Activated CD4-positive, alpha-beta T cell treated with anti-CD3 and anti-CD28 coated beads, Interleukin-2, amount 50 U/mL, for 1 hour (primary cell): ENCODE measurements at places on chromosomes 4 and X.

GRCh38 chrX:133926809-133927208, 58.6 kb downstream of the GPC3 start:
- DNase-seq, result no peak

DNA sequence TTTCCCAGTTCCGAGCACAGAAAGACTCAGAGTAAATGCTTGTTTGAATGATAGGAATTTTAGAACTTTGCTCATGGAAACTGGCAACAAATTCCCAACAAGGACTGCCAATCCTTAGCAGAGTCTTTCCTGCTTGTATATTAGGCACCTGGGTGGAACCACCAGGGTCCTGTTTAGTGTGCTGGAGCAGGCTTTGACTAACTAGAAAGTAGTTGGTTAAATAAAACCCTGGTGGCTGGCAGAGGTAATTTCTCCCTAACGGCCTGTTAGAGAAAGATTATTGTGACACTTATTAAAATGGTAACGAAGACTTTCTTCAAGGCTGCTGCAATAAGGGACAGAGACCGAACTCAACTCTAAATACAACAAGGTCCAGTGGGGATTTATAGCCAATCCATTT, 103.6 kb upstream of the TEX13D start:
- no peak for DNase-seq

DNA sequence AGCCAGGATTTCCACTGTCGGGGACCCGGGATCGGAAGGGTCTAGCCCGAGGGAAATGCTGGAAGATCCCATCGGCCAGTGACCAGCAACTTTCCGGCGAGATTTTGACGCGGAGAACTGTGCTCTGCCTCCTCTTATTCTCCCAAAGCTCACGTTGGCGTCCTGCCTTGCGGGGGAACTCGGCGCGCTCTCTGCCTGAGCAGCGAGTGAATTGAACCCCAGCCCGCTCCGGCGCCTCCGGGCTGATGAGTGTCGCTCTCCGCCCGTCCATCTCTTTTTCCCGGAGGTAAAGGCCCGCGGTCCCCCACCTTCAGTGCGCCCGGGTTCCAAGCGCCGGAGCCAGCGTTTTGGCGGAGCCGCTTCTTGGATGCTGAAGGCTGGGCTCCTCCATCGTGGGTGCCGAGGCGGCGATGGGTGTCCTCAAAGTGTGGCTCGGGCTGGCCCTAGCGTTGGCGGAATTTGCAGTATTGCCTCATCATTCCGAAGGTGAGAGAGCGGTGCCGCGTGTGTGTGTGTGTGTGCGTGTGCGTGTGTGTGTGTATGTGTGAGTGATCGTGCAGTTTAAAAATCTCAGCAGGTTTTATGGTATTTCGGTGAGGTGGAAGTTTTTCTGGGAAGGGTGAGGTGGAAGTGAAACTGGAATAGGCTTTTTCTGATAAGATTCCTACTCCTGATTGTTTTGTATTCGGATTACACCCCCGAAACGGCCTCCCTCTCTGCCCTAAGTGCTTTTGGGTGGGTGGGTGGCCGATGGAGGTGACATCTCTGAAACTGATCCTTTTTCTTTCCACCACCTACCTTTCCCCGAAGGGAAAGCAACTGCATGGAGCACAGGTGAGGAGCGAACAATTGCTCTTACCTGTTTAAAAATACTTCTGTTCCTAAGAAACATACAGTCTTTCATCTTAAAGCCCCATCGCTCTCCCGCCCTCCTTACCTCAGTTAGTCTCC, 752 bp downstream of the FRAS1 start:
- DNase-seq, result no peak

GRCh38 chr4:119139311-119139710, 3.7 kb downstream of the MYOZ2 start:
- DNase-seq, result no peak

DNA sequence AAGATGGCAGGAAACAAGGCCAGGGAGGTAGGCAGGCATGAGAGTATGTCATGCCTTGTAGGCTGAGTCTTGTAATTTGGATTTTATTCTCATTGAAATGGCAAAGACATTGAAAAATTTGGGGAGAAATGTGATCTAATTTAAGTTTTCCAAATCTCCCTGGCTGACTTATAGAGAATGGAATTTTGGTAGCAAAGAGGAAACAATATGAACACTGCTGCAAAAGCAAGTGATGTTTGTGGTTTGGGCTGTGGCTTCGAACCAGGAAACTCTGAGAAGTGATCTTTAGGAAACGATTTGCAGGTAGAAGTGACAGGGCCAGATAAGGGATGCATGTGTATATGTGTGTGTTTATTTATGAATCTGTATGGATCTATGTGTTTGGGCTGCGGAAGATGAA, 35.6 kb downstream of the ARSJ start:
- DNase-seq, result no peak

- no peak for DNase-seq
Observed at GRCh38 chr4:5750052-5750945, 39.3 kb downstream of the EVC start.

GRCh38 chr4:88457307-88458103, 586 bp downstream of the HERC5 start:
- DNase-seq, result peak; percentile 48

GRCh38 chrX:112638691-112639090, 41.0 kb downstream of the LHFPL1 start:
- no peak for DNase-seq

DNA sequence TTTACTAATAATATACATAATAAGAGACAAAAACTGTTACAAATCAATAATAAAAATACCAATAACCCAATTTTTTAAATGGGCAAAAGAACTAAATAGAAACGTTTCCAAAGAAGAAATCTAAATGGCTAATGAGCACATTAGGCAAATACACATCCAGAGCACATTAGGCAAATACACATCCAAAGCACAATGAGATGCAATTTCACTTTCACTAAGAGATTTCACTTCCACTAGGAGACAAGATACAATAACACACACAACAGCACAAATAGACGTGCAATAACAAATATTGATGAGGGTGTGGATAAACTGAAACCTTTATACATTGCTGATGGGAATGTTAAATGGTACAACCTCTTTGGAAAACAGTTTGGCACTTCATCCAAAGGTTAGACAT, 250.7 kb downstream of the ARAP2 start:
- DNase-seq, result no peak

DNA sequence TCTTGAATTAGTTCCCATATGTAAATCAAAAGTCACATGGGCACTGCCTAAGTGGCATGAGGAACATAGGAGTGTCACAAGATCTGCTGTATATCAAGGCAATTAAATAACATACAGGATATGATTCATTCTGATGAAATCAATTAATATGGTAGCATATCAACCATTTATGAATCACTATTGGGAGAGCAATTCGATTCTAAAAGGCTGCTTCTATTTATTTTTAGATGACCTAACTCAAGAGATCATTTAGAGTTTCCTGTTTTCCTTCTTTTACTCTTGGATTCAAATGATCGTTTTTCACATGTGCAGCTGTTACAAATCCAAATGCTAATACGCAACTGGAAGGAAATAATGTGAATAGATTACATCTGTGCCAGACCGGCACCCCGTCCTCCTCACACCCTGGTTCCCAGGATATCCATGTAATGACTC, 81.9 kb downstream of the HCCS start:
- no peak for DNase-seq

GRCh38 chr4:24764345-24764744, 31.0 kb upstream of the SOD3 start:
- no peak for DNase-seq

- DNase-seq, result no peak
Observed at GRCh38 chrX:97685753-97686152, 802.0 kb downstream of the RPA4 start.

DNA sequence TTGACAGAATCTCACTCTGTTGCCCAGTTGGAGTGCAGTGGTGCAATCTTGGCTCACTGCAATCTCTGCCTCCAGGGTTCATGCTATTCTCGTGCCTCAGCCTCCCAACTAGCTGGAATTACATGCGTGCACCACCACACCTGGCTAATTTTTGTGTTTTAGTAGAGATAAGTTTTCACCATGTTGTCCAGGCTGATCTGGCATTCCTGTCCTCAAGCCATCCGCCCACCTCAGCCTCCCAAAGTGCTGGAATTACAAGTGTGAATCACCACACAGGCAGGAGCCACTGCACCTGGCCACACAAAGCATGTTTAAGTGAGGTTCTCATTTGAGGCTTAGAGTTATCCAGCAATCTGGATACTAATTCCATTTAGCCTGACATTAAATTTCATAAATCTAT, 180.9 kb upstream of the GRID2 start:
- no peak for DNase-seq

DNA sequence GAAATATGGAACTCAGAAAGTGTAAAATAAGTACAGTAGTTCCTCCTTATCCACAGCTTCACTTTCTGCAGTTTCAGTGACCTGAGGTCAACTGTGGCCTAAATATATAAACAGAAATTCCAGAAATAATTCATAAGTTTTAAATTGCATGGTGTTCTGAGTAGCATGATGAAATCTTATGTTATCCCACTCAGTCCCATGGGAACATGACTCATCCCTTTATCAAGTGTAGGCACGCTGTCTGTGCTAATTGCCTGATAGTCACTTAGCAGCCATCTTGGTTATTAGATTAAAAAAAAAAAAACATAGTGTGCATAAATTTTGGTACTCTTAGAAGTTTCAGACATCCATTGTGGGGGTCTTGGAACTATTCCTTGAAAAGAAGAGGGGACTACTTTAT, 983.4 kb upstream of the ADGRL3 start:
- no peak for DNase-seq

- DNase-seq, result no peak
Observed at GRCh38 chr4:71538528-71538927, 199.7 kb downstream of the SLC4A4 start.

DNA sequence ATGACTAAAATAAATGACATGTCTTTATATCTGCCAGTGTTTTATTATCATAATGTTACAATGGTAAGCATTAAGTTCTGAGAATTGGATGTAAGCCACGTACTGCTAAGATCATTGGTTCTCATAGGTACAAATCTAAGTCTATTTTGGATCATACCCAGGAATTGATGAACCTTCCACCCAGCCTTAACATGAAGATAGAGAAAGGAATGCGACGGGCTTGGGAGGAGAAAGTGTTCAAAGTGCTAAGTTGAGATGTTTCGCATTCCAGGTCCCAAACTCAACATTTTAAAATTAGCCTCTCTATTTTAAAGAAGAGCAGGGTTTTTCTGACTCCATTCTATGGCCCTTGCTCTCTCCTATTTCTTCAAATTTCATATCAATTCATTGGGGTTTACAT, 54.9 kb upstream of the FRAS1 start:
- no peak for DNase-seq

GRCh38 chr4:113908829-113909228, 70.6 kb downstream of the ARSJ start:
- DNase-seq, result no peak

DNA sequence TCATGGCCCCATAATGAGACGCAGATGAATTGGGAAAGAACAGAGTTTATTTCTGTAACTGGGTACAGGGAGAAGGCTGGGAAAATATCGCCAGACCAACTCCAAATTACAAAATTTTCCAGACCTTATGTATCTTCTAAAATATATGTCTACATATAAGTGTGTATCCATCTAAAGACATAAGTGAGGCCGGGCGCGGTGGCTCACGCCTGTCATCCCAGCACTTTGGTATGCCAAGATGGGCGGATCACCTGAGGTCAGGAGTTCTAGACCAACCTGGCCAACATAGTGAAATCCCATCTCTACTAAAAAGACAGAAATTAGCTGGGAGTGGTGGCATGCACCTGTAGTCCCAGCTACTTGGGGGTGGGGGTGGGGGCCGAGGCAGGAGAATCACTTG, 11.7 kb upstream of the DHRSX start:
- DNase-seq, result no peak

DNA sequence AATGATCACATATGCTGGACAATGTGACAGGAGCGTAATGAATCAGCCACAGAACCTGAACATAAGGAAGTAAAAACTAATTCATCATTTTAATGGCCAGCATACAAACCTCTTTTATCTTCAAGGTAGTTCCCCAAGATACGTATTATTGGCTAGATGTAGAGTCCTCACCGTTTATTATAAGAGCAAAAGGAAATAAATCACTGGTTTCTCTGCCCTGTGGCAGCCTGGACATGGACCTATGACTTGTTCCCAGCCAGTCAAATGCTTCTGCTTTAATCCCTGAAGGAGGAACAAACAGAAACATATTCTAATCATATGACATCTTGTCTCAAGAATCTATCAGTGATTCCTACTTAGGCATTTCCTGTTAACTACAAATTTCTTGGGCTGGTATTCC, 86.8 kb upstream of the FAM241A start:
- no peak for DNase-seq

GRCh38 chrX:64204701-64205440, 637 bp downstream of the AMER1 start:
- peak; percentile 5 for DNase-seq

DNA sequence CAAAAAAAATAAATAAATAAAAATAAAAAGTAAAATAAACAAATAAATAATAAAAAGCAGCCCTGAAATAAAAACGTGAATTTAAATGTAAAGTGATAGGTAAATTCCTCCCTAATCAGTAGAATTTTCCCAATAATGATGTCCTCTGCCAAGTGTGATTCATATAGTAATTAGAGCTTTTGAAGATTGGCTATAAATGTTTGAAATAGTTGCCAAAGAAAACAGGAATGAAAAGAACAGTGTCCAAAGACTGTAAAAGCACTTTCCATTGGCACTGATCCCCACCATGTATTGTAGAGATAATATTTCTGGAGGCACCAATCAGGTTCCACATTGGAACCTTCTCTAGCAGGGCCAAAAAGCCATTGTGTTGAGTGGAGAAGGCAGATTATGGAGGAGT, 25.9 kb upstream of the SMARCAD1 start:
- no peak for DNase-seq

- DNase-seq, result no peak
Observed at GRCh38 chr4:123807866-123808265, 411.3 kb downstream of the SPRY1 start.

GRCh38 chr4:159776961-159777360, 674.1 kb downstream of the RAPGEF2 start:
- DNase-seq, result no peak

GRCh38 chr4:41281038-41281634, 24.4 kb downstream of the UCHL1 start:
- no peak for DNase-seq

DNA sequence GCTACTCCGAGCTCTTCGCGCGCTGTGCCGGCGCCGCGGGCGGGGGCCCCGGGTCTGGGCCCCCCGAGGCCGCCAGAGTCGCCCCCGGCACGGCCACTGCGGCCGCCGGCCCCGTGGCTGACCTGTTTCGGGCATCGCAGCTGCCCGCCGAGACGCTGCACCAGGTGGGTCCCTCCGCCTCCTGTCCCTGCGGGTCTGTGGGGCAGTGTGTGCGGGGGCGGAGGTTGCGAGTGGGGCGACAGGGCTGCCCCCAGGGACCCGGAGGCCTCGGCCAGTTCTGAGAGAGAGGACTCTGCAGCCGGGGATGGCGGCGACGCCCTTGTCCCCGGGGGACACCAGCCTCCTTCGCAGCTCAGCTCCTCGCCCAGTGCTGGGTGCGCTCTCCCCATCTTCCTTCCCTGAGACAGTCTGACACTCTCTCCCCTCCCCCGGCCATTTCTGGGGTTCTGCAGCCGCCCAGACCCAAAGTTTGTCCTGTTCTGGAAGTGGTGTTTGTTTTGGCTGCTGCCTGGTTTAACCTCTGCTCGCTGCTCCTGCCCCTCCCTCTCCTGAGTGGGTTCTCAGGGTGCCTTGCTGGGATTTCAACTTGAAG, 609 bp downstream of the REPS2 start:
- peak; percentile 0 for DNase-seq
